GDM1 (cell line): ENCODE measurements at places on chromosomes 6 and 20.

DNA sequence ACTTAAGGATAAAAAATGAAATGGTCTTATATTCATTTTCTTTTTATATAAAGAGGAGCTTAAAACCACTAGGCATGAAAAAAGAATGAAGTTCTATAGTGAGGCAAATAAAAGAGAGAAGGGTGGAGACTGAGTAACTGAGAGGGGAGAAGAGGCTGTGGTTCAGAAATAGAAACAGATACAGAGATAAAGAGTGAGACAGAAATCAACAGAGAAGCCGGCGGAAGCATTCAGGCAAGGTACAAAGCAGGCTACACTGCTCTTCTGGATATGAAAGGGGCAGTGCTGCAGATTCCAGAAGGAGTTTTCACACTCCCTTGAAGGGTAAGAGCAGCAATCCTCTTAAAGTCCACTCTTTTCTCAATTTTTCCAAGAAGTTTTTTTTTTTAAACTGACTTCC is 29.9 kb downstream of the NFATC2 start:
- DNase-seq: no peak

DNA sequence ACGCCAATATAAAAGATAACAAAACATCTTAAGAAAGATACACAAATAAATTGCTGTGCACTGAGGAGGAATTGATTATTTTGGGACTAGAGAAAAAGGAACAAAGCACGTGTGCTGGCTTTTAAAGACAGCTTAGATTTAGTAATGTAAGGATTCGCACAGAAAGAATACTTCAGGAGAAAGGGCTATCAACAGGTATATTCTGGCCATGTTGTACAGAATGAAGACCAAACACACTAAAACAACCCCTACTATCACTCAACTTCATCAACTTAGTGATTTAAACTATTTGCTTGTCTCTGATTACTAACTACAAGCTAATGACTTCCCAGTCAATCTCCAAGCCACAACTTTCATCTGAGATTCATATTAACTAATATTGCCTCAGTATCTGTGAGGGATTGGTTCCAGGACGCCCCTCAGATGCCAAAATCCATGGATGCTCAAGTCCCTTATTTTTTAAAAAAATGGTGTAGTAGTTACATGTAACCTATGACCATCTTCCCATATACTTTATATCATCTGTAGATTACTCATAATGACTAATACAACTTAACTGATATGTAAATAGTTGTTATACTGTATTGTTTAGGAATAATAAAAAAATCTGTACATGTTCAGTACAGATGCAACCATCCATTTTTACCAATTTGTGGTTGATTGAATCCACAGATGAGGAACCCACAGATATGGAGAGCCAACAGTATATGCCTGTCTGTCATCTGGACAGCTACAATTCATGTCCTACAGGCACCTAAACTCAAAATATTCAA is 4.5 kb downstream of the DEK start:
- DNase-seq: no peak

DNA sequence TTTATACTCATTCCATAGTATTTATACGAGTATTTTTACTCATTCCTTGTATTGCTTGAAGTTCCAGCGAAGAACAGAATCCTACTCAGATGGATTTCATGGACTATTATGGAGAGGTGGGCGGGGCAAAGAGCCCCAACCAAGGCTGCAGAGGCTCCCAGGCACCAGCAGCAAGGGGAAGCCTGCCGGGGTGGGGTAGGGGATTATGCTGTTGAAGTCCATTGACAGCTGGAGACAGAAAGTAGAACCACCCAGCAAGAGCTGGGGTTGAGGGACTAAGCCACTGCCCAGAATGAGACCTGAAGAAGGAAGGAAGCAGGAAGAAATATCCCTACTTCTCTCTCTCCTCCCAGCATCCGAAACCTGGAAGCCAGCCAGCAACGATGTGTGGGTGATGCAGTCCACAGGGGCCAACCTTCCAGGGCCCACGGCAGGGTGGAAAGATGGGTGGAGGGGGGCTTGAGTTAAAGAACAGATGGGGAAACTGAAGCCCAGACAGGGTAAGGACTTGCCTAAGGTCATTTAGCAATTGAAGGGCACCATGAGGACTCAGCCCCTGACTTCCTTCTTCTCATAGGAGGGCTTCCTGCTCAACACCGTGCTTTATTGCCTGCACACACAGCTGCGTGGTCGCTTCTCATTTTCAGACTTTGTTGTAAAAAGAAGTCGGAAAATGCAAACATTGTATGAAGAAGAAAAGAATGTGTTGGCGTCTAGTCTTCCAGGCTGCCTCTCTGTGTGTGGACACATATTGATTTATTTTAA is 18.3 kb upstream of the GTSF1L start:
- peak; percentile 23 for DNase-seq

GRCh38 chr6:164023535-164023934 is 609.0 kb downstream of the QKI start:
- no peak for DNase-seq

DNA sequence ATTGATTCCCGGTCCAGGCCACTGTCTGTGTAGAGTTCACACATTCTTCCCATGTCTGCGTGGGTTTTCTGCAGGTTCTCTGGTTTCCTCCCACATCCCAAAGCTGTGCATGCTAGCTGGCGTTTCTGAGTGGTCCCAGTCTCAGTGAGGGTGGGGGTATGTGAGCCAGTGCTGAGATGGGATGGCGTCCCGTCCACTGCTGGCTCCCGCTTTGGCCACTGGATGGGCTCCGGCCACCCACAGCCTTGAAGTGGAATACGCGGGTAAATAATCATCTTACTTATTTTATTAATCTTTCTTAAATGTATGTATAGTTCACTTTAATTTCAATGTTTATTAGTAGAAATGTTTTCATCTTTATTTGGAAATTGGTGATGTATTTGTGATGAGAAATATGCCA is 343.5 kb upstream of the MANEA start:
- DNase-seq: no peak

DNA sequence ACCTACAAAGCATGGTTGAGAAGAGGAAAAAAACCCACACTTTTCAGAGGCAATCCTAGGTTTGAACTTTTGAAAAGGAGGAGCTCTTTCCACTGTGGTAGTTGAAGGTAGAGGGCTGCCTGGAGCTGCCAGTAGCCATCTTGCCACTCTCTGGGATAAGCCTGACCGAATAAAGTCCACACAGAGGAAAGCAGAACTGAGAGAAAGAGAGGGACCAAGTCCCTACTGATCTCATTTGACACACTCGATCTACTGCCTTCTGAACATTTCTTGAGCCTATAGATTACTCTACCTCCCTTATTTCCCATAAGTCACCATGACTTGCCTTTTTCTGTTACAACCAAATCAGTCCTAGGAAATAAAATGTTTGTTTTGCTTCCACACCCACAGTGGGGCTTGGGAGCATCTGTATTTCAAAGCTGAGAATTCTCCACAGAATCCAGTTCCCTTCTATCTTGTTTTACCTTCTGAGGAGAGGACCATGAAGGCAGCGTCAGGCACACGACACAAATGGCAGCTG is 147.0 kb upstream of the PTPRK start:
- DNase-seq: no peak

GRCh38 chr6:135395136-135395535 is 102.4 kb downstream of the AHI1 start:
- DNase-seq: no peak

- no peak for DNase-seq
These were observed 5.9 kb downstream of the PYGB start for GRCh38 chr20:25253606-25254275.

GRCh38 chr6:10413262-10413849 is 1.5 kb downstream of the TFAP2A start:
- no peak for DNase-seq
